Esophagus muscularis mucosa (tissue), 4 donors: ENCODE measurements at places on chromosomes 5 and 9. TPM values are rescaled to one million over a fixed set of nuclear protein-coding genes. Genes with fewer than 3 reads are reported as not detected.

Gene SHOC1
- not detected for total RNA-seq

Gene ANXA1
- 226 TPM for total RNA-seq

Gene SELENOP
- total RNA-seq = 200 TPM

Gene EPB41L4B
- 1.5 TPM for total RNA-seq

Gene PCA3
- total RNA-seq = 1.0 TPM

Gene STX17
- total RNA-seq = 43.2 TPM

Gene IFNA13
- not detected for total RNA-seq

Gene OBP2B
- not detected for total RNA-seq

GRCh38 chr9:107807183-107807582 is 317.6 kb upstream of the KLF4 start:
- H3K4me1 ChIP-seq = no peaks in the 10 kb centered on the region
- H3K27ac ChIP-seq = no peak overlapping the region
- no peaks in the 10 kb centered on the region for H3K36me3 ChIP-seq
- H3K4me3 ChIP-seq = no peak overlapping the region

- H3K4me3 ChIP-seq = no peak overlapping the region
- H3K27ac ChIP-seq = no peak overlapping the region
- no peaks in the 10 kb centered on the region for H3K27me3 ChIP-seq
Observed at GRCh38 chr9:14281876-14282275, 32.1 kb downstream of the NFIB start.

- no peaks in the 10 kb centered on the region for H3K4me1 ChIP-seq
- H3K36me3 ChIP-seq = no peaks in the 10 kb centered on the region
- H3K4me3 ChIP-seq = no peak overlapping the region
- no peak overlapping the region for H3K27ac ChIP-seq
- DNase-seq = no peak
- H3K27me3 ChIP-seq = no peaks in the 10 kb centered on the region
Observed at GRCh38 chr9:4062966-4063365, 236.9 kb downstream of the GLIS3 start.

DNA sequence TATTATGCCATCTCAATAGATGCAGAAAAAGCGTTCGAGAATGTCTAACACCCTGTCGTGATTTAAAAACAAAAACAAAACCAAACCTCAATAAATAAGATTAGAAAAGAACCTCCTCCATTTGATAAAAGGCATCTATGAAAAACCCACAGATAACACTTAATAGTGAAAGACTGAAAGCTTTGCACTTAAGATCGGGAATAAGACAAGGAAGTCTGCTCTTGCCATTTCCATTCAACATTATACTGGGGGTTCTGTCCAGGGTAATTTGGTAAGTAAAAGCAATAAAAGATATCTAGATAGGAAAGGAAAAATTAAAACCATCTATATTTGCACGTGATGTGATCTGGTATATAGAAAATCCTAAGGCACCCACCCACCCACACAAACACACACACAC is 7.3 kb upstream of the EXOSC3 start:
- H3K4me1 ChIP-seq = no peaks in the 10 kb centered on the region
- H3K36me3 ChIP-seq = no peaks in the 10 kb centered on the region
- H3K27ac ChIP-seq = no peak overlapping the region

DNA sequence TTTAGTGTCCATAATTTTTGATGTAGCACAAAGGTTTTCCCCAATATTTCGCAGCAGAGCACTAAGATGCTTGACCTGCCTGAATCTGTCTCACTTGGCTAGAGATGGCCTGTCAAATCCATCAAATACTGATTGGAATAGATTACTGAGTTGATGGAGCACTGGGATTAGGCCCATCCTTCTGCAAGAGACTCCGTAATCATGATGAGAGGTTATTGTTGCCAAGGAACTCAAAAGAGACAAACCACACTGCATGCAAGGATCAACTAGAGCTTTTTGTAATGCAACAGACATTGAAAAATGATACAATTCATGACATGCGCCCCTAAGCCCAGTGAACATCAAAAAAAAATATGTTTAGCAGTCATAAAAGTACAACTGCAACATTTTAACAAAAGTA is 585.3 kb upstream of the GRAMD2B start:
- H3K4me3 ChIP-seq = no peak overlapping the region
- H3K4me1 ChIP-seq = peaks cover 4% of the 10 kb centered on the region
- no peaks in the 10 kb centered on the region for H3K36me3 ChIP-seq
- no peak for DNase-seq
- H3K27me3 ChIP-seq = no peaks in the 10 kb centered on the region

- no peak for DNase-seq
- peaks cover 9% of the 10 kb centered on the region for H3K4me1 ChIP-seq
Observed at GRCh38 chr5:55220433-55221185, 6.5 kb downstream of the MCIDAS start.

DNA sequence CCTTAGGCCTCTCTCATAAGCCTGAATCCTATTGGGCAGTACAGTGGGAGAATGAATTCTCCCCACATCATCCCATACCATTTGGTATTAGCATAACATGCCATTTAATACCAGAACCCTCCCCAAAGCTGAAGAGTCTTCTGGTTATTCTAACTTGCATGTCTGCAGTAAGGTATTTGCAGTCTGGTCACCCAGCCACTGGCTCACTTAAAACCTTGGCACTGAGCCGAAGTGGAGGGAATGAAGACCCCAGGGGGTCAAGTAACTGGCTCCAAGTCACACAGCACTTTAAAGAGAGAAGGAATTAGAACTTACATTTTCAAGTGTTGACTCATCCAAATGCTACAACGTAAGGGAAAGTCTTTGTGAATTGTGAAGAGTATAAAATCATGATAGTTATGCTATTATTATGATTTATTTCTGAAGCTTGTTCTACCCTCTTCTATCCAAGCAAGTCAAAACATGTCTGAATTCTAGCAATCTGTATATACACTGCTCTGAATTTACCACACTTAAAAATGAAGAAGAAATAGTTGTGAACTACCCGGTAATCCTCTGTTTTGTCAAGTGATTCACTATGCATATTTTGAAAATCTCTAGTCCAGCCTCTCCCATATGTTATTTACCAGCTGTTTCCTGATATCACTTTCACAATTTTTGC is 28.5 kb downstream of the GLRA1 start:
- H3K4me1 ChIP-seq = peaks cover 3% of the 10 kb centered on the region
- DNase-seq = no peak
- no peak overlapping the region for H3K4me3 ChIP-seq
- no peaks in the 10 kb centered on the region for H3K27me3 ChIP-seq
- H3K36me3 ChIP-seq = no peaks in the 10 kb centered on the region

DNA sequence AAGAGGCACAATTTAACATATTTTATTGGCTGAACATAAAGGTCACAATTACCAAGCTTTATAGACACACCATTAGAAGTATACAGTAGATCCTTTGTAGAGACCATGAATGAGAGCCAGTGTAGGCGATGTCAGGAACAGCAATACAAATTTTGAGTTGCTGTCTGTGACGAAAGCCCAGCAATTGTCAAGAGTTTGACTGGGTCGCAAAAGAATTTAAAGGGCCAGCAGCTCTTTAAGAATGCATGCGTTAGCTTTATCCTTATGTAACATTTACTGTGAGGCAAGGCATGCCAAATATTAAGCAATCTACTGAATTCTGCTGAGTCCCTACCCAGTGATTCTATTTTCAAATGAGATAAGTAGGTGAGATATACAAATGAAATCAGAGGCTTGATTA is 236.9 kb downstream of the ARRDC3 start:
- no peaks in the 10 kb centered on the region for H3K27me3 ChIP-seq
- no peaks in the 10 kb centered on the region for H3K36me3 ChIP-seq
- peaks cover 11% of the 10 kb centered on the region for H3K4me1 ChIP-seq
- no peak overlapping the region for H3K4me3 ChIP-seq

DNA sequence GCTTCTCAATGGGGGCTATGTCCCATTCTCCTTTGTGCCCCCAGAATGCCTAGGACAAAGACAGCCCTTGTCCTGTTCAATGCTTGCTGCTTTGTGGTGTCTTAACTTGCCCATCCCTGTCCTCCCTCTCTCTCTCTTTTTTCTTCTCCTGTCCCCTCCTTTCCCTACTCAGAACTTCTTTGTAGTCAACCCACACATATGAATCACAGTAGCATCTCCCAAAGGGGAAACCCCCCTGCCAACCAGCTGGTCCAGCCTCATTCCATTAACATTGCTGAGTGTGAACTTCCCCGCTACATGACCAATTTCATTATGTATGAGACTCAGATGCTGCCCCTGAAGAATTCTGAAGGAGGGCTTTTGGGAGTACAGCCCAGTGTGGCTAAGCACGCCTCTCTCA is 408.3 kb downstream of the ENC1 start:
- no peak overlapping the region for H3K27ac ChIP-seq
- DNase-seq = no peak
- no peak overlapping the region for H3K4me3 ChIP-seq

DNA sequence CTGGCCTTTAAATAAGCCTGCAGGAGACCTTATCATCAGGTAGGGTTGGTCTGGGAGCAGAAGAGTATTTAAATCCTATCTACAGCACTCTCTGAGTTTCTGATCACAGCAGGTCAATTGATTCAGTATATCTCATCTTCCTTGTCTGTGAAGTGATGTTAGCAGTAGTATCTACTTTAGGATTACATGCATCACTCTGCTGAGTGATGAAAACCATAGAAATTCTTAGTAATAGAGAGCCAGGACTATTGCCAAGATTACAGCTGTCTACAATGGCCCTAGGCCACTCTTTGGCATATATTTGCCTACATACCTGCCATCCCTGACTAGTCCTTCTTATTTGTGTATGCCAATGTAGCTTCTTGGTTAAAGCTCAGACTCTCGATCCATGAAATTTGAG is 183.8 kb downstream of the ASTN2 start:
- no peaks in the 10 kb centered on the region for H3K4me1 ChIP-seq
- H3K27ac ChIP-seq = no peak overlapping the region
- no peaks in the 10 kb centered on the region for H3K36me3 ChIP-seq

GRCh38 chr9:110199643-110200042 is 8.3 kb downstream of the C9orf152 start:
- DNase-seq = no peak
- no peaks in the 10 kb centered on the region for H3K4me1 ChIP-seq
- no peak overlapping the region for H3K4me3 ChIP-seq
- no peak overlapping the region for H3K27ac ChIP-seq

- no peaks in the 10 kb centered on the region for H3K36me3 ChIP-seq
- H3K27ac ChIP-seq = no peak overlapping the region
- H3K27me3 ChIP-seq = no peaks in the 10 kb centered on the region
Observed at GRCh38 chr5:89047571-89047970, 164.6 kb upstream of the MEF2C start.

GRCh38 chr5:79269733-79270166 is 33.8 kb downstream of the JMY start:
- H3K27me3 ChIP-seq = no peaks in the 10 kb centered on the region
- no peaks in the 10 kb centered on the region for H3K4me1 ChIP-seq
- no peak overlapping the region for H3K4me3 ChIP-seq
- H3K27ac ChIP-seq = no peak overlapping the region
- H3K36me3 ChIP-seq = no peaks in the 10 kb centered on the region

DNA sequence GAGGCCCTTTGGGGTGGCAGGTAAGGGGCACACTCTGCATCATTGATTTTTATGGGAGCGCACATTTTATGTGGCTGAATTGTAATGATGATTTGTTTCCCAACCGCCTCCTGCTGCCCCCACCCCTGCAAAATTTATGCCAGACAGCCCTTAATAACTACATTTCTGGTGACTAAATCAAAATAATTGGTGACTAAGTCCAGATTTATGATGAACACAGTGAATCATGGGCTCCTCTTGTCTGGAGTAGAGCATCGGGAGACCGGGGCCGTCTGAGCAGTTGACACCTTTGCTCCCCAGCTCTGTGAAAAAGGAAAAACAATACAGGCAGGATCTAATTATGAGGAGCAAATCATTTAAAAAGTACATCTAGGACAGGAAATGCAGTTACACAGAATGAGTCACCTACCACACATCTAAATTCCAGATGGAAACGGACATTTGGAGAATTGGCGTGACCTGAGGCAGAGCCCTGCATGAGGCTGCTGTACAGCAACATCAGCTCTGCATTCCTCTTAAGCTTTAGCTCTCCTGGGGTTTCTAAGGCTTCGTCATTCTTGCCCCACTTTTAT is 58.9 kb downstream of the DOCK2 start:
- no peak overlapping the region for H3K27ac ChIP-seq
- no peak overlapping the region for H3K4me3 ChIP-seq
- no peaks in the 10 kb centered on the region for H3K36me3 ChIP-seq
- H3K27me3 ChIP-seq = no peaks in the 10 kb centered on the region
- no peak for DNase-seq

GRCh38 chr5:143002459-143003327 is 232.5 kb downstream of the ARHGAP26 start:
- H3K36me3 ChIP-seq = no peaks in the 10 kb centered on the region
- no peaks in the 10 kb centered on the region for H3K27me3 ChIP-seq
- peak overlapping the region; percentile 57 for H3K27ac ChIP-seq
- H3K4me1 ChIP-seq = peaks cover 56% of the 10 kb centered on the region
- H3K4me3 ChIP-seq = no peak overlapping the region

- H3K36me3 ChIP-seq = no peaks in the 10 kb centered on the region
- DNase-seq = no peak
- H3K27ac ChIP-seq = no peak overlapping the region
- no peaks in the 10 kb centered on the region for H3K27me3 ChIP-seq
- peaks cover 63% of the 10 kb centered on the region for H3K4me1 ChIP-seq
- H3K4me3 ChIP-seq = no peak overlapping the region
Observed at GRCh38 chr5:142856269-142856782, 86.1 kb downstream of the ARHGAP26 start.

- peak overlapping the region; percentile 60 for H3K4me3 ChIP-seq
Observed at GRCh38 chr5:150778088-150778516, 455 bp upstream of the SMIM3 start.

DNA sequence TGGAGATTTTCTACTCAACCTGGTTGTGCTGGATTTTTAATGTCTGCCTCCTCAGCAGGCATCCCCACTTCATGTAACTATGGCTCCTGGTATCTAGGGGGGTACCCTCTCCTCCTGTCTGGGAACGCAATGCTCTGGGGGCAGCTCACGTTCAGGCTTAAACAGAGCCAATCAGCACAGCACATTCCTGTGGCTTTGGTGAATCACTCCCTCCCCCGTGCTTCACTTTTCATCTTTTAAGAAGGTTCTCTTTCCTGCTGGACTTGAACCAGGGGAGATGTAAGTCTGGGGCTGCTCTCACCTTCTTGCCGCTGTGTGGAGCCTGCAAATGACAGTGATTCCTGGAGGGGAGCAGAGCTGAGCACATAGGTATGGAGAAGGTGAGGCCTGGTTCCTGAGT is 101.2 kb downstream of the MSX2 start:
- no peaks in the 10 kb centered on the region for H3K27me3 ChIP-seq
- H3K4me1 ChIP-seq = no peaks in the 10 kb centered on the region
- H3K4me3 ChIP-seq = no peak overlapping the region
